ENCODE measurements at places on chromosomes 12 and 14.

- no peak for DNase-seq
These were observed 111.2 kb downstream of the CHST11 start for GRCh38 chr12:104567832-104568486.

- no peak for DNase-seq
These were observed 48.4 kb downstream of the NDUFA12 start for GRCh38 chr12:94954948-94955592.

DNA sequence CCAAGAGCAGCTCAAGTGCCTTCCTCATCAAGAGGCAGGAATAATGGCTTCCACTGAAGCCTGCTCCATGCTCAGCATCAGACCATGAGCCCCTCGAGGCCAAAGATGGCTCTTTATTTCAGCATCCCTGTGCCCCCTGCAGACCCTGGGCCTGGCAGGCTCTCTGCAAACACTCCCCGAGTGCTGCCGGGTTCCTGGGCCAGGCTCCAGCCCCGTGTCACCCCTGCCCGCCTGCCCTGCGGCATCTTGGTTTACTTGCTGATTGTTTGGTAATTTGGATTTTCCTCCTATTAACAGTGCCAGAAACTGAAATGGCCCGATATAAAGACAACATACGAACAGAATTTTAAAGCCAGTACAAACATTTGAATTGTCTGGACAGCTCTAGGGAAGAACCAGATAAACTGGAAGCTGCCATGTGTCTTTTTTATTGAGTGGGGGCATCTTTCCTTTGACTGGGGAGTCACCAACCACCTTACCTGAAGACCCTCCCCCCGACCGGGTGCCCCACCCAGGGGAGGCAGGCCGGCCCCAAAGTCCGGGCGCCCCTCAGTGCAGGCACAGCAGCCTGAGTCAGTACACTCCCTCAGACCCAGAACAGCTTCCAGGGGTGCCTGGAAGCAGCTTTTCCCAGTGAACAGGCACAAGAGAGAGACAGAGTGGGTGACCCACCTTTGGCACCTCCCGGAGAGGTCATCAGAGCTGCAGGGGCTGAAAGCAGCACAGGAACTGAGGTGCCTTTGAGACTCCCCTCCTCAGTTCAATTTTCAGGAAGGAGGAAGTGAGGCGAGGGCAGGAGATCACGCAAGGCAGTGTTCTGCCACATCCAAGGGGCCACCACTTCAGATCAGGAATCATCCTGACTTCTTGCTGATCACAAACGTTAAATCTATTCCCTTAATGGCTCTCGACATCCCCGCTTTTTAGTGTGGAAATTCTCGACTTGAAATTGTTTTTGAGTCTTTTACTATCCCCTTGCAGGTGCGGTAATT, 30.6 kb downstream of the ITPK1 start:
- no peak for DNase-seq

- no peak for DNase-seq
These were observed 80.1 kb downstream of the STAB2 start for GRCh38 chr12:103667125-103667524.

DNA sequence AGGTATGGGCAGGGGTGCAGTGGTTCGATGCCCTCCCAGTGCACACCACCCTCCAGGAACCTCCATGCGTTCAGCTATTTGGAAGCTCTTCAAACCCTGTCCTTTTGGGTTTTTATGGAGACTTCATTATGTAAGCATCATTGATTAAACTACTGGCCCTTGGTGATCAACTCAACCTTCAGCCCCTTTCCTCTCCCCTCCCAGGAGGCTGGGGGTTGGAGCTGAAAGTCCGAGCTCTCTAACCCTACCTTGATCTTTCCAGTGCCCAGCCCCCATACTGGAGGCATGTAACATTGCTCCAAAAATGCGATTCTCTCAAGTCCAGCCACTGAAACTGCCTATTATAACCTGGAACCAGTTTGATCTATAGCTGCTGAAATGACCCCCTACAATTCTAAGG, 188.1 kb downstream of the IPO8 start:
- DNase-seq, result no peak

- no peak for DNase-seq
These were observed 368.4 kb upstream of the TMEM132C start for GRCh38 chr12:127898616-127899015.

GRCh38 chr14:63867933-63868921, 15.4 kb downstream of the SYNE2 start:
- DNase-seq, result no peak

- DNase-seq, result no peak
These were observed 57.4 kb downstream of the TMTC1 start for GRCh38 chr12:29726321-29726692.

DNA sequence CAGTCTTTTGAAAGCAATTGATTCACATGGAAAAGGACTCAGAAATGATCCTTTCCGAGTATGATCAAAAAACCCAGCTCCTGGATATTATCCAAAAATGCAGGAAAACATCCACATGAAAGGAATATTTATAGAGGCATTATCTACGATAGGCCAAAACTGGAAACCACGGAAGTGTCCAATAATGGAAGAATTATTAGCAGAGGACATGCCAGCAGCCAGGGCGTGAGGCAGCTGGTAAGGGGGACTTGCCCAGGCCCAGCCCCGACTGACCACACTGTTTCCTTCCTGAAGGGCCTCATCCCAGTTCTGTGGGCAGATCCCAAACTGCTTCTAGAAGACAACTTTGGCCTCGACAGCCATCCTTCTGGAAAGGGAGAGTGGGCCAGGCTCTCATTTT, 20.5 kb downstream of the ACTN1 start:
- DNase-seq, result no peak

- DNase-seq, result no peak
These were observed 2.2 kb upstream of the DRAM1 start for GRCh38 chr12:101875162-101875561.

- no peak for DNase-seq
These were observed 21.7 kb upstream of the KCNA5 start for GRCh38 chr12:5022025-5022424.

GRCh38 chr12:6827982-6828780, at the start of gene P3H3:
Gene P3H3 (plus strand): TSS chr12:6828407. CDS start chr12:6828441, 34 bp downstream.
- peak; percentile 83 for DNase-seq

DNA sequence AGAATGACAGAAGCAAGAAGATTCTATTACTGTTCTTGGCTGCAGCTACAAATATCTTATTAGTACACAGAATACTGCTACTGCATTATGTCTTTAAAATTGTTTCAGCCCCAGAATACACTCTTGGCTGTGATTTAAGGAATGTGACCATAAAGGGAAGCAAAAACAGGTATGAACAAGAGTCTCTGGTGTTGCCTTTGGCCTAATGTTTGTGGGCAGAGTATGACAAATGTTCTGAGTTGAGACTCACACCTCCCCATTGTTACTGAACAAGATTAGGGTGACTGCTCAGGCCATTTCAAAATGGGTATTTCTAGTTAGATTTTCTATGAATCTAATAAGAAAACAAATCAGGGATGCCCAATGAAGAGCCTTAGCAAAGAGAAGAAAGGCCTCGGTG, 28.5 kb downstream of the TTC6 start:
- no peak for DNase-seq

GRCh38 chr14:102189874-102190273, 50.2 kb downstream of the WDR20 start:
- DNase-seq, result no peak

DNA sequence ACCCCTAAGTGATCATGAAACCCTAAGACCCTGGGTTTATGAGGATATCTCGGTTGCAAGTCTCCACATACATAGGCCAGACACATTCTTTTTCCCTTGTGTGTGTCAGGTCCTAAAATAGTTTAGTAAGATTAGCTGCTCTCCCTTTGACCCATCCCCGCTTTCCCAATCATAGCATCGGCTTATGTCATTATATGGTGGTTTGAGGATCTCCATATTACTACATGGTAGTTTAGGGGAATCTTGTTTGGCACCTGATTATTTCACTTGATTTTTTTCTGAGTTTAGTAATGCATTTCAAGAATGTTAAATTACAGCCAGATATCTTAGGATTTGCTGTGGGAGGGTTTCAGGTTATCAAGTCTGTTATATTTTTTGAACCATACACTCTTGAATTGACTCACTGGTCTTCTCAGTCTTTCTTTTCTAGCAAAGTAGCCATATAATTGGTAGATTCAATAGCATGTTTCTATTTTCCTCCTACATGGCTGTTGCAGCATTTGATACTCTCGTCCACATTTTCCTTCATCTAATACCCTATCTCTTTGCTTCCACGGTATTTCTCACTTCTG, 68.3 kb upstream of the TRHDE start:
- DNase-seq, result no peak

GRCh38 chr12:53006810-53007309, 604 bp downstream of the EIF4B start:
- peak; percentile 89 for DNase-seq

GRCh38 chr14:91373591-91374254, 43.9 kb downstream of the CCDC88C start:
- DNase-seq, result no peak

- no peak for DNase-seq
These were observed 54.3 kb downstream of the MAP3K9 start for GRCh38 chr14:70754991-70755390.

DNA sequence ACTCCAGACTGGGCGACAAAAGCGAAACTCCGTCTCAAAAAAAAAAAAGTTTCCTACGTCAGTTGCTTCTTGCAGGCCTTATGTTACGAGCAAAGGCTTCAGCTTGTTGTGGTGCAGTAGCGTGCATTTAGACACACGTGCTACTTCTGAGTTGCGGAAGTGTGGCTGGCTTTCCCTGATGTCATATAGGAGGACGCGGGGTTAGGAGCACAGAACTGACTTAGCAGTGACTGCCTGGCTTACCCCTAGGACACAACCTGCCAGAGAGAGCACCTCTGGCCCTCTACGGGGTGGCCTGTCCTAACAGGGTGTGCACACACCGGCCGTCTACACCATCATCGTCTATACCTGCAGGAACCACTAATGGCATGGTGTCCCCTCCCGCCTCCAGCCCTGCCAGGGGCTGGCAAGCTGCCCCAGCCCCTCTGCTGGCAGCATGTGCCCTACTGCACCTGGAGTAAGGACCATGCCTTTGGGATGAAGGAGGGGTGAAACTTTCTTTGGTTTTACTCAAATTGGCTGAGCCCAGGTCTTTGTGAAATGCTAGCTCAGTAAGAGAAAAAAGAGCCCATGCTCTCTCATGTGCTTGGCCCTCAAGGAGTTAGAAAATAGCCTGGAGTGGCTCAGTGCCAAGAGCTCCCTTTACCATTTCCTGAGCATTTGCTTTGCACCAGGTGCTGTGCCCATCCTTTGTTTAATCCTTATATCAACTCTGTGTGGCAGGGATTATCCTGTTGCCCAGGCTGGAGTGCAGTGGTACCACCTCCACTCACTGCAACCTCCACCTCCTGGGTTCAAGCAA, 1.7 kb upstream of the GPR68 start:
- no peak for DNase-seq

DNA sequence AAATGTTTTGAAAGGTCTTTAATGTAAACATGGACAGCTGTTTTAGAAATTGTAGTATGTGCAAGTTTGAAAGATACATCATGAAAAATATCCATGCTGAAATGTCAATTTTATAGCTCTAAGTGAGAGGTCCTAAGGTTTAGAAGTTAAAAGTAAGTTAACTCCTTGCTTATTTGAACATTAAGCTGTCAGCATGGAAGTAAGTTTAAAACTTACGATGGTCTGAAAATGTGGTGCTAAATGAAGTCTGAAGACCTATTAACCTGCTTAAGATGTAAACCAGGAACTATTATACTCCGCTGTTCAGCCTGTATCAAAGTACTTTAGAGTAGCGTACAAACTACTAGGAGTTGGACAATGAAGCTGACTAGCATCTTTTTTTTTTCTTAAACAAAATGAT, 1082.4 kb downstream of the TMTC2 start:
- DNase-seq, result no peak

GRCh38 chr14:74314576-74314975, 11.8 kb upstream of the ABCD4 start:
- DNase-seq, result no peak

- no peak for DNase-seq
These were observed 108.1 kb downstream of the ERC1 start for GRCh38 chr12:1099158-1099557.

GRCh38 chr14:102593825-102594137, 1.3 kb downstream of the RCOR1 start:
- no peak for DNase-seq

DNA sequence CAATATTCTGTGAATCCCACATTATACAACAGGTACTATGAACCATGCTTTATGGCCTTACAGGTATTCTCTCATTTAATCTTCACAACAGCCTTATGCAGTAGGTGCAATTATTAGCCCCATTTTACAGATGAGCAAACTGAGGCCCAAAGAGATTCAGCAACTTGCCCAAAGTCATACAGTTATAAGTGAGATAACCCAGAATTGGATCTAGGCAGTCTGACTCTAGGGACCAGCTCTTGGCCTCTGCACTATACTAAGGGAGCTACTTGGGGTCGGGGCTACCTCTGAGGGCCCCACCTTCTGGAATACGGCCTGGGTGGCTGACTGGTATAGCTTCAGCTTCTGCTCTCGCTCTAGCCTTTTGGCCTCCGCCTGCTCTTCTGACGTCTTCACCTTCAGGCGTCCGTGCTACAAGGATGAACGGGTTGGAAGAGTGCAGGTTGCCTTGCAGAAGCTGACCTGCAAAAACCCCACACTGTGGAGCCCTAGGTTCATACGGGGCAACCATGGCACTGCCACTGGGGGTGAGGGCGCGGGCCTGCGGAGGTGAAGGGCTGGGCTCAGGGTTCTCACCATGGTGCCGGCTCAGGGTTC, 762 bp downstream of the RABGGTA start:
- no peak for DNase-seq

DNA sequence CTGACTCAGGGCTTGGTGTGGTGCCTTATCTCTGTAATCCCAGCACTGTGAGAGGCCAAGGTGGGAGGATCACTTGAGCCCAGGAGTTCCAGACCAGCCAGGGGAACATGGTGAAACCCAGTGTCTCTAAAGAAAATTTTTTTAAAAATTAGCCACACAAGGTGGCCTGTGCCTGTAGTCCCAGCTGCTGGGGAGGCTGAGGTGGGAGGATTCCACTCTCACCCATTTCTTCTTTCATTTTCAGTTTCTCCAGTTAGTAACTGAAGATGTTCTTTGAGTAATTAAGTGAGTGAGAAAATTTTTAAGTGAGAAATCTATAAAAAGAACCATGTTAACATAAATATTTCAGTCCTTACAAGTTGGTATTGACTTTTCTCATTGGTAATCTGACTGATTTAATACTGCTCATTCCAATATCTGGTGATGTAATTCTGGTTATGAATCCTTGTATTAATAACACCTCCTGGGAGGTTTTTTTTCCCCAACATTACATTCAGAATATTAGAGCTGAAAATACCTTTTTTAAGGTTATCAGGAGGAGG, 6.1 kb downstream of the METTL3 start:
- DNase-seq, result no peak

DNA sequence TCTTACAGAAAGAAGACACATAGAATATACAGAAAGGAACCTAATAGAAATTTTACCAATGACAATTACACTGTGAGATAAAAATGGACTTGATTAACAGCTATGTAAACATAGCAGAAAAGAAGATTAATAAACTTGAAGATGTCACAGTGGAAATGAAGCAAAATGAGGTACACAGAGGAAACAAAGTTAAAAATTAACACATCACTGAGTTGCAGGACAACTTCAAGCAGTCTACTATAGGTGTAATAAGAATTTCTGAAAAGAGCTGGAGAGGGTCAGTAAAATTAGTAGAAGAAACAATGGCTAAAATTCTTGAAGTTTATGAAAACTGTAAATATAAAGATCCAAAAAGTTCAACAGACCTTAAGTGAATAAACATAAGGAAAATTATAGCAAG, 738.7 kb downstream of the C12orf50 start:
- no peak for DNase-seq

GRCh38 chr12:65296508-65297265, 18.2 kb downstream of the MSRB3 start:
- no peak for DNase-seq

All from osteocyte (in vitro differentiated cells).